ENCODE measurements at places on chromosomes 1 and 21.

GRCh38 chr21:35204850-35205541 lies 155.9 kb upstream of the RUNX1 start:
- no peak for DNase-seq

- no peak for DNase-seq
These were observed 1207.5 kb upstream of the ADGRL2 start for GRCh38 chr1:80593197-80593596.

GRCh38 chr1:56315293-56315942 lies 263.9 kb downstream of the PLPP3 start:
- no peak for DNase-seq

DNA sequence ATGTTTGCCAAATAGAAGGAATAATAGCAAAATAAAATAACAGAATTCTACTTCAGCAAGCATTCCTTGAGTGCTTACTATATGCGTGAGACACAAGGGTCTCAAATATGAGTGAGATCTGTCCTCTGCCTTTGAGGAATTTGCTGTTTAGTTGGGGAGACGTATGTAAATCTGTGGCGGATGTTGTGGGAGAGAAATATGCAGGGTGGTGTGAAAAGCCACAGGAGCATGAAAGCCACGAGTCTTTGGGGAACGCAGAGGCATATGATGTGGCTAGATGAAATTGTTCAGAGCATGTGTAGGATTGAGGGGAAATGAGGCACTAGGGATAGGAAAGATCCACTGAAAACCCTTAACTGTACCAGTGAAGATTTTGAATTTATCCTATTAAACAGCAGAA lies 244.4 kb downstream of the PBX1 start:
- DNase-seq: peak; percentile 9

DNA sequence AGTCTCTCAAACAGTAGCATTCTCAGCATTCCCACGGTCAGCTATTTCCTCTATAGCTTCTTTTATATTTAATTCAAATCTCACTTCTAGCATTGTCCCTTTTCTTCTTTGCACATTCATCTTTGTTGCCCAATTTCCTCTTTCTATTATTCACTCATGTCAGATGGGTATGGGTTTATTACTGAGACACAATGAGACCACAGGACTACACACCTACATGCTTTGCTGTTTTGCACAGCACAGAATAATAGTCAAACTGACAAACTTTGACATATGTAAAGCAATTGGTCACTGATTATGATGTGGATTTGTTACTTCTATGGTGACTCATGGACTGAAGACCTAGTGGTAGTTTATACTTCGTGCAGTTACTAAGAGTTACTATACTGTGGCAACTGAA lies 5.8 kb upstream of the CD1C start:
- DNase-seq: no peak

DNA sequence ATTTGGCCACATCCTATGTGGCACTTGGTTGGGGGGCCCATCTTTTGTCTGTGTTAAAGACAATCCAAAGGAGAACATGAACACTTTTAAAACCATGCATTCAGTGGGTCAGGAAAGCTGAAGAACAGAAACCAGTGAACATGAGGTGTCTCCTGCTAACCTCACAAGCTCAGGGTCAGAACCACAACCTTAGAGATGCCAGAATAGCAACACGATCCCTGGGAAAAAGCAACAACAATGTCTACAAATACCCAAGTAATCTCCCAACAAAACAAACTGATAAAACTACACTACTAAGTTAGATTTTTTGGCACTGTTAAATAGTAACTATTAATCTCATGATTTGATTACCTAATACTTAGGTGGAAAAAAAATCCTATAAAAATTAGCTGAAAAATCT lies 34.1 kb upstream of the GNG4 start:
- DNase-seq: no peak

GRCh38 chr1:235327559-235328270 lies at the start of gene ARID4B:
TSS of gene ARID4B (minus strand) at chr1:235328179. CDS start at chr1:235326919, 1,260 bp downstream.
- no peak for DNase-seq

- DNase-seq: no peak
These were observed 35.0 kb downstream of the INKA2 start for GRCh38 chr1:111704240-111704639.

- DNase-seq: no peak
These were observed 20.2 kb upstream of the SLFNL1 start for GRCh38 chr1:41041614-41042270.

Measured in immature natural killer cell (primary cell).